Caki2 (cell line): ENCODE measurements at places on chromosomes 1 and 21.
A peak's percentile ranks its signal among the peaks of the same experiment; 100 is the strongest.

DNA sequence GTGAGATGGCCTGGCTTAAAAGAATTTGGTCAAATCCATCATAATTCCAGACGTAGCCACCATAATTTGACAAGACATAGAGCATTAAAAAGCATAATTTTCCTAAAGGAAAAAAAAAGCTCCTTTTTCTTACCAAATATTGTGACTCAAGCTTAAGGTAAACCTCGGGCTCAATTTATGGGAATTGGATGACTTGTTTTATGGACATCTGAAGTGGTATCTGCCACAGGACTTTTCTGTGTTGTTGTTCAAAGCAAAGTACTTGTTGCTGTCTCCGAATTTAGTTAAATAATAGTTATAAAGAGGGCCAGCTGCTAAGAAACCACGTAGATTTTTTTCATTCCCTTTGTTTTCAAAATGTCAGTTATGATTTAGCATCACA is 1.1 kb downstream of the MPZL1 start:
- no peak for DNase-seq

- no peak for DNase-seq
These were observed 89.0 kb upstream of the CD34 start for GRCh38 chr1:207999972-208000371.

DNA sequence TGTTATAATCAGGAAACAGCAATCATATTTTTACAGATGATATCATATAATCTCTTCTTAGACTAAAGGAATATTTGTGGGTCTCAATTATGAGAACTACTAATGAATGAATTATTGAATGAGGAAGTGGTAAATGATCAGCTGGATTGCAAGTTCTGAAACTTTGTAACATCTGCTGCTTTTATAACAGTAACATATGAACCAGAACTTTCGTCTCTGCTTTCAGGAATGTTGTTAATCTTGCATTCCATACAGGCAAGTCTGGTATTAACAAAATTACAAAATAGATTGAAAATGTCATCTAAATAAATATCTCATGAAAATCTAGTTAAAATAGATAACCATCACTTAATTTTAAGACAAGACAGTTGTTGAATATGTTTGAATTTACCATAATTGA is 110.5 kb upstream of the COL11A1 start:
- no peak for DNase-seq

DNA sequence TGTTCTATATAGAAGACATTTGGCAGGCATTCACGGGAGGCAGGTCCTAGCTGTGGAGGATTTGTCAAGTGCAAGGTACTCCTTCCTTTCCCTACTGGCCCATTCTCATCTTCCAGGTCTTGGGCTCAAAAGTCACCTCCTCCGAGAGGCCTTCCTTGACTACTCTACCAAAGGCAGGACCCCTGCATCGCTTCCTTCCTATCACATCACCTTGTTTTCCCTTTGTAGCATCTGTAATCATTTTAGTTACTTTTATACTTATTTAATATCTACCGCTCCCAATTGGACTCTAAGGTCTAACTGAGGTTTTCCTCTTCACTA is 296.8 kb upstream of the KAZN start:
- DNase-seq: no peak

- DNase-seq: no peak
These were observed 301.0 kb downstream of the RWDD3 start for GRCh38 chr1:95534985-95535384.

DNA sequence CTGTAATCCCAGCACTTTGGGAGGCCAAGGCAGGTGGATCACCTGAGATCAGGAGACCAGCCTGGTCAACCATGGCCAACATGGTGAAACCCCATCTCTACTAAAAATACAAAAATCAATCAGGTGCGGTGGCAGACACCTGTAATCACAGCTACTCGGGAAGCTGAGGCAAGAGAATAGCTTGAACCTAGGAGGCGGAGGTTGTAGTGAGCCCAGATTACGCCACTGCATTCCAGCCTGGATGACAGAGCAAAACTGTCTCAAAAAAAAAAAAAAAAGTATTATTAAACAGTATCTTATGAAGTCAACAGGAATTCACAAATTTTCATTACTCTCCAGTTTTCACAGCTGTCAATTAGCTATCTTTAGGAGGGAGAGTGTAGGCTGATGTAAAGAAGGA is 3.8 kb downstream of the ACBD6 start:
- DNase-seq: no peak

DNA sequence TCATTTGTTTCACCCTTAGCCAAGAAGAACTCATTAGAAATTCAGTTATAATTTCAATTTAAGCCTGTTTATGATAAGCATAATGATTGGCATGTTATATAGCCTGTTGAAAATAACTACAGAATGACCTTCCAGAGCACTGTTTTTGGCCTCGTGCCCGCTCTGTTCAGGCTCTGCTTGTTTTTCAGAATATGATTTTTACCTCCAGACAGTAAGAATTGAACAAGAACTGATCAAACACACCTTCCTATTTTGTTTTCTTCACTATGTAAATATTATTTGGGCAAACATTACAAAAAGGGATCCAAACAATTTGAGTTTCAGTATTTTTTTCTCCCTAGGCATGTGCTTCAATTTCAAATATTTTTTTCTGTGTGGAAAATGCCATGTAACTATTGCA is 48.1 kb upstream of the ANGPTL1 start:
- no peak for DNase-seq

- no peak for DNase-seq
These were observed 8.0 kb upstream of the MACF1 start for GRCh38 chr1:39196244-39197215.

GRCh38 chr1:228867108-228867950 is 132.1 kb downstream of the RHOU start:
- DNase-seq: no peak

GRCh38 chr21:45639206-45640000 is 4.1 kb upstream of the PCBP3 start:
- DNase-seq: no peak

GRCh38 chr21:43717166-43717853 is 1.6 kb upstream of the PDXK start:
- DNase-seq: no peak

- DNase-seq: peak; percentile 96
These were observed 14.9 kb downstream of the PDIK1L start for GRCh38 chr1:26126321-26127084.

DNA sequence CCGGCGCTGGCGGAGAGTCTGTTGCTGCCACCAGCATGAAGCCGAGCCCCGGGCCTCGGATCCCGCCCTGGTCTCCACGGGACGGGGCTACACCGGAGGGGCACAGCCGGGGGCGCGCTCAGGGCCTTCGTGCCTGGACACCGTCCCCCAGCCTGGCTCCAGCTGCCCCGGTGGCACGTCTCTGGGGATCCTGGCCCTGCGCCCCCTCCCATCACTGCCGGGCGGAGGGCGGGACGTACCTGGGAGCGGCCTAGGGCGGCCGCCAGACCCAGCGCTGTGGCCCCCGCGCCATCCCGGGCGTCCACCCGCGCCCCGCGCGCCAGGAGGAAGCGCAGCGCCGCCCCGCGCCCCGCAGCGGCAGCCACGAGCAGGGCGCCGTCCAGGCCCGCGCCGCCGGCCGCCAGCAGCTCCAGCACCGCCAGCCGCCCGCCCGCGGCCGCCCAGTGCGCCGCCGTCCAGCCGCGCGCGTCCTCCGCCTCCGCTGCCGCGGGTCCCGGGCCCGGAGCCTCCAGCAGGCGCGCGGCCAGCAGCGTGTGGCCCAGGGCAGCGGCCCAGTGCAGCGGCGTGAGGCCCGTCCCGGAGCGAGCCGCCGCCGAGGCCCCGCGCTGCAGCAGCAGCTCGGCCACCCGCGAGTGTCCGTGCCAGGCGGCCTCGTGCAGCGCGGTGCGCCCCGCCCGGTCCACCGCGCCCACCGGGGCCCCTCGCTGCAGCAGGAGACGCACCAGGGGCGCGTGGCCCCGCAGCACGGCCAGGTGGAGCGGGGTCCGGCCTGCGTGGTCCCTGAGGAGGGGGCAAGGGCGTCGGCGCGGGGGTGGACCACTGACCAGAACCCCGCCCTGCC is 1.0 kb downstream of the ANKRD65 start:
- DNase-seq: no peak

DNA sequence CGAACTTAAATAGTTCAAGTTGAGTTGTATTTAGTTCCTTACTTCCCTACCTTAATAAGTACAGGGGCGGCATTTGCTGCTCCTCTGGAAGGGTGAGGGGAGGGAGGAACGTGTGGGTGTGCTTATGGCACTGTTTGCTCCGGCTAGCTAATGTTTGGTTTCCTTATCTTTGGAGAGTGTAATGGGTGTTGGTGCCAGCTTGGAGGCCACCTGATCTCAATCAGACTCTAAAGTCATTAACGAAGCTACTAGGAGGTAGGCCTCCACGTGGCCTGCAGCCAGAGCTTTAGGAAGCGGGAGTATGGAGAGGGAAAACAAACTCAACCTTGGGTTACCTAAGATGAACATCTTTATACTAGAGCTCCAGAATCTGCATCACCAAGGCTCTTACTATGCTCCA is 43.0 kb upstream of the RAP1A start:
- DNase-seq: no peak

DNA sequence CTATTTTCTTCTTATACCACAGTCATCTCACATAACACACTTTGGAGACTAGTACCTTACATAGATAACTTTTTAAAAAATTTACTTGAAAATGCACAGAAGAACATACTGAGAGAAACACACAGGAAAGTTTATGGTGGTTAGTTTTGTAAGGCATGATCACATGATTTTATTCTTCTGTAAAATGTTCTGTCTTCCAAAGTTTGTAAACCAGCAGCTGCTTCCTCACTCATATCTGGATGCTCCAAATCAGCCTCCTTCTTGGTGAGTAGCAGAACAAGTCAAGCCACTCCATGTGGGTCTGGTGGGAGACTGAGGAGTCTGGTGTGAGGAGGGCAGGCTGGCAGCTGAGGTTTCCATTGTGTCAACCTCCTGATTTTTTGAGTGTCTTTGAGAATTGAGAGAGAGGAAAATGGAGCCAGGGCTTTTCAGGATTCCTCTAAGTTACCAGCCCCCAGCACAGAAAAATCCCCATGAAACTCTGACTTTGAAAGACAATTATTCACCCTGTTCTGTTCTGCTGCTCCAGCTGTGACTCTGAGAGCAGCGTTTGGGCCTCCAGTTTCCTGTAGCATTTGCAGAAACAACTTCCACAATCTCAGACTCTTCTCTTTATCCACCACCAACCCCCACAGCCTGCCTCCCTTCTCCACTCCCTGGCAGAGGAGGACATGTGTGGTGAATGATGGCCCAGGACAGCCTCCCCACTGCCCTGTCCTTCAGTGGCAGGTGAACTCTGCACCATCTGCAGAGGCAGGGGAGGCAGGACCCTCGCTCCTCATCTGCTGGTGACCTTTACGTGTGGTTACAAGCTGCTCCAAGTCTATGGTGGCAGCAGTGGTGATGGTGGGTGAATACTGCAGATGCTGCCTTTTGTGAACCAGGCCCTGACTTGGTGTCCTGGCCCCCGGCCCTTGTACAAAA is 82.3 kb downstream of the FCRL5 start:
- no peak for DNase-seq

DNA sequence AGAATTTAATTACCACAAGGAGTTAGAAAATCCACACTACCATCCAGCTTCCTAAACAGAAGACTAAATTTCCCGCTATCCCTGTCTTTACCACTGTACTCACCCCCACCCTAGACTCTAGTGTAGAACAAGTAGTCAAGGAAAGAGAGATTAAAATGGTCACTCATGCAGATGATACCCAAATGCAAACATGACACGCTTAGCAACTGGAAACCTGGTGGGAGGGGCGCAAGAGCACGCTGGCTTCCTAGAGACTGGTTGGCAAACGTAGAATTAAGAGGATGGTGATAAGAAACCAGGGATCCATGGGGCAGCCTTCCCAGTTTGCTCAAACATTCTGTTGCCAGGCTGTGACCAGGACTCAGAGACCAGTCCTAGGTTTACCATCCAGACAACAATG is 9.9 kb upstream of the LDLRAD1 start:
- no peak for DNase-seq

- no peak for DNase-seq
These were observed 56.7 kb upstream of the ATP1A1 start for GRCh38 chr1:116316373-116316772.

- DNase-seq: no peak
These were observed 5.7 kb downstream of the DNAJC11 start for GRCh38 chr1:6695868-6696267.

DNA sequence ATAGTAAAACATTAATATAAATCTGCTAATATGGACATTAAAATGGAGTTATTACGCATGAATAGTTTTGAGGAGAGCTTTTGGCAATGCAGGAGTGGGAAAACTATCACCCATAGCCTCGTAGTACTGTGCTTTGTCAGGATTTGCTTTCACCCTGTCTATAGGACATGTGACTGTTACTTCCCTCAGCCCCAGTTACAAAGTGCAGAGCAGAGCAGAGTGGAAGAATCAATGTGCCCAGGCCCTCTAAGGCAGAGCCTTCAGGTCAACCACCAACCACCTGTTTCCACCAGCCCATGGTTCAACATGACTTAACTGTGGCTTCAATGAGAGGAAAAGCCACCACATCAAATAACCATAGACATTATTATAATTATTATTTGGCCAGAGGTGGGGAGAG is 68.9 kb upstream of the C8B start:
- no peak for DNase-seq

GRCh38 chr1:58933599-58933926 is 149.7 kb upstream of the JUN start:
- DNase-seq: no peak

DNA sequence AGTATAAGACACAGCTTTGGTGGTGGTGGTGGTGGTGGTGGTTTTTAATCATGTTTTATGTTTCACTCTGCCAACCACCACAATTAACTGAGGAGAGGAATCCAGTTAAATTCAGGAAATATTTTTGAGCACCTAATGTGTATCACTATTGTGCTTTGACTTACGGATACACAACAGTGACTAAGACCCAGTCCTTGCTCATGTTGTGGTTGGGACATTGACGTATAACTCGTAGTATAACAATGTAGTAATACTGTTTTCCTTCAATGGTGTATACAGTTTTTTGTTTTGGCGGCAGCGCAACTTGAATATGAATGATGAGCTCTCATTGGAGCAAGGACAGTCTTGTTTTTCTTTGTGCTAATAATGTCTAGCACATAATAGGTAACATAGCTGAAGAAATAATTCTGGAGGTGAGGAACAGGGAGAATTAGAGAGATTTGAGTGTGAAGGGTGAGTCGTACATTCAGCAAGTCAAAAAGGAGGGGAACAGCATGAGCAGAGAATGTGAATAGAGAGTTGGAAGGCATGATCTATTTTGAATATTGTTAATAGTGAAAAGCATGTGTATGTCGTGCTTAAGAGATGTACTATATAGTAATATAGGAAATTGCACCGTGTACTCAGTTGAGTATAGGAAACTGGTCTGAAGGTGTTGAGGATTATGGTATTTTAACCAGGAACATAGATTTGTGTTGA is 5.5 kb downstream of the CACYBP start:
- no peak for DNase-seq

- no peak for DNase-seq
These were observed 23.7 kb downstream of the SPOCD1 start for GRCh38 chr1:31792116-31792515.

DNA sequence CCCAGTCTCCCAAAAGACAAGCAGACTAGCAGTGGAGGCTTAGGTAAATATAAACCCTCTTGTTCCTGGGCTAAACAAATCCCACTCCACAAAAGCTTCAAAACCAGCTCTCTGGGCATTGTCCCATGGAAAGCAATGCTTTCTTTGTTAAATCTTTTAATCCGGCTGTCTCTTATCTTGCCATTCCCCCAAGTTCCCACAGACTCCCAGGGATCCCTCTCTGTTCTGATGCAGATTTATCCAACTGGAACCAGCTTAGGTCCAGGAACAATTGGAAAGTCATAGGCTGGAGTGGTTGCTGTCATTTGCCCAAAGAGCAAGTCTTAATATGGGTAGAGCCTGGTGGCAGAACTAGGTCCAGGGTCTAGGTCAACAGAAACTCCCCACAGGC is 110.1 kb upstream of the ATP1A1 start:
- DNase-seq: no peak

- peak; percentile 81 for DNase-seq
These were observed 34.4 kb upstream of the ID3 start for GRCh38 chr1:23593556-23594148.
